ENCODE measurements at places on chromosomes 11 and 22.

DNA sequence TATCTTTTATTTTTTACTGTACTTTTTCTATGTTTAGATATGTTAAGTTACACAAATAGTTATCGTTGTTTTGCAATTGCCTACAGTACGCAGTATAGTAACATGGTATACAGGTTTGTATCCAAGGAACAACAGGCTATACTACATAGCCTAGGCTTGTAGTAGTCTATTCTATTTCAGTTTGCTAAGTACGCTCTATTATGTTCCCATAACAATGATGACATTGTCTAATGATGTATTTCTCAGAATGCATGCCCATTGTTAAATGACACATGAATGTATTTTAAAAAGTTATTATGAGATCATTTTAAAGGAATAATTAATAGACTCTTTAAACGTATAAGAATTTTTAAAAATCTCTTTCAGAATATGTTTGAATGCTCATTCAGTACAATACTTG, 696.7 kb upstream of the CCDC90B start:
- DNase-seq = no peak

DNA sequence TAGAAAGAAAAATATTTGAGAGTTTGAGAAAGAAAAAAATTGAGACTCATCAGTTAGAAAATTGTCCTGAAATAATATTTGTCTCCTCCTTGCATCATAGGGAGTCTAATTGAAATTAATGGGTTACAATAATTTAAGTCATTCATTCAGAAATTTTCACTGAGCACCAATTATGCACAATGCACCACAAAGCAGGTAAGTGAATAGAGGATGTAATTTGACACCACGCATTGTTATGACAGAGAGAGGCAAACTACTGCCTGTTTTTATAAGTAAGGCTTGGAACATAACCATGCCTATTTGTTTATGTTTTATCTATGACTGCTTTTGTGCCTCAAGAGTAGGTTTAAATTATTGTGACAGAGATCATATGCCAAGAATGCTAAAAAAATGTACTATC, 537.9 kb upstream of the FAT3 start:
- no peak for DNase-seq

DNA sequence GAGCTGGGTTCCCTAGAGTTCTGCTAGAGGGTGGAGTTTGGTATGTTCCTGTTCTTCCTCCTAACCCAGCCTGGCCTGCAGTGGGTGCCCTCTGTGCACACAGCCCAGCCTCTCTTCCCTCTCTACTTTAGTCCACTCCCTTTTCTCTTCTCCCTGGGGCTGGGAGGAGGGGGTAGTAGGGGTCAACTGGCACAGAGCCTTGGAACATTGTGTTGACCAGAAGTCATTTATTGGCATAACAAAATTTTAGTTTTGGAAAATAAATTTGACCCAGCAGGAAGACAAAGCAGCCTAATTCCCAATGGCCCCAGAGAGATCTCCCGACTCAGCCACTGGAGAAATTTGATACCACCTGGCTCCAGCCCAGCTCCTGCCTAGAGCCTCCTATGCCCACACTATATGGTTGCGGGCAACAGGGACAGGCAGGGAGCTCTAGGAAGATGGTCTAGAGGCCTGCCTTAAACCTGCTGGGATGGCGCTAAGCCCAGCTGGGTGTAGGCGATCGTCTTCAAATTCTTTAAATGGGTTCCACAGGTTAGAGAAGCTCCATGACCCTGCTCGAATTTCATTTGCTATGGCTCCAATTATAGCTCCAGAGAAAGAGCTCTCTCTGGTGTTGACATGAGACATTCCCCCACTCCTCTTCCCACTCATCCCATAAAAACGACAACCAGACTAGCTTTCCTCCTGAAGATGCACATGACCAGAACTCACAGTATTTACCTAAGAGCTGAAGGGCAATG, 9.9 kb downstream of the PCSK7 start:
- no peak for DNase-seq

DNA sequence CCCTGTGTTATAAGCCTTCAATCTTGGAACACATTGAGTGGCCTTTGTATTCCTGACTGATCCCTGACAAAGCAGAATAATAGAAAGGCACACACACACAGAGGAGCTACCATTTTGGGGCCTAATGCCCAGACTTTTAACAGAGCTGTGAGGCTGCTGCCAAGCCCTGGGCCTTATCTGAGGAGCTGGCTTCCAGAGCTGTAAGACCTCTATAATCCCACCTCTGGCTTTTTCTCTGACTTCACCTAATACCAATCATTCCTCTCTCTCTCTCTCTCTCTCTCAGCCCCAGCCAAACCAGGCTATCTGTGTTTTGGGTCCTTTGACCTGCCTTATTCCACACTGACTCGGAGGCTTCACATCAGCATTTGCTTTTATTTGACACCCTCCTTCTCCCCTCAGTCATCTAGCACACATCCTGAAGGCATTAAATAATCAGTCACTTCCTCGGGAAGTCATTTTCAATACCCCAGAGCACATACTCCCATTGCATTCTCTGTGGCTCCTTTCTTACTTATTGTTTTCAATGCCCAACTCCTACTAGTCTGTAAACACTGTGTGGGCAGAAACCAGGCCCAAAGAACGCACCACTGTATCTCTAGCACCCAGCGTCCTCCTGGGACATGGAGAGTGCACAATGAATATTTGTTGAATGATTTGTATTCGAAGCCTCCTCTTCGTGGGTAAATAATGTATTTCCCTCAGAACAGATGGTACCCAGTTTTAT, 21.2 kb upstream of the TRIM44 start:
- no peak for DNase-seq

DNA sequence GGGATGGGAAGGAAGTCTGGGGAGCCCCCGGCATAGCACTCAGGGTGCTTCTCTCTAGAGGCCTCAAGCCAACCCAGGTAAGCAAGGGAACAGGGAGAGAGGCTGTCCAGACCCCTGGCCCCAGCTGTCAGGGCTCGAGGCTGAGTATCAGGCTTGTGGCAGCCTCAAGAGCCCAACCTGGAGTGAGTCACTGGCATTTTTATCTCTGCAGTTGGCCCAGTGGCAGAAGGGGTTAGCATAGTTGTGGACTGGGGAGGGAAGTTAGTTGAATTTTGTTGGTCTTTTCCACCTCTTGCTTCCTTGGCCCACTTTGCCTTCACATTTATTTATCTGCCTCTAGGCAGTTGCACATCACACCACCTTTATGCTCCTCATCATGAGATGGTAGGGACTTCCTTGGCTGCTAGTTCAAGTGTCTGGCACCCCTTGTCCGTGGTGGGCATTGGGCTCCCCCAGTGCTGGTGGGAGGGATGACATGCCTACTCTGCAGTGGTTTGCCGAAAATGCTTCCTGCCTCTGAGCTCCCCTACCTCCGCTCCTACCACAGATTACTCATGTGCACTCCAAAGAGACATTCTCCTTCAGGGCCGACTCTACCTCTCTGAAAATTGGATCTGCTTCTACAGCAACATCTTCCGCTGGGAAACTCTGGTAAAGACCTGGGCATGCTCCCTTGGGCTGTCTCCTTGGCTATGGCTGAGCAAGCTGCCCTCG, 60.1 kb downstream of the SCN3B start:
- DNase-seq = no peak

- no peak for DNase-seq
Observed at GRCh38 chr22:46436595-46437175, 100.7 kb downstream of the CELSR1 start.

GRCh38 chr11:69030301-69030700, 17.3 kb upstream of the MRGPRF start:
- no peak for DNase-seq

DNA sequence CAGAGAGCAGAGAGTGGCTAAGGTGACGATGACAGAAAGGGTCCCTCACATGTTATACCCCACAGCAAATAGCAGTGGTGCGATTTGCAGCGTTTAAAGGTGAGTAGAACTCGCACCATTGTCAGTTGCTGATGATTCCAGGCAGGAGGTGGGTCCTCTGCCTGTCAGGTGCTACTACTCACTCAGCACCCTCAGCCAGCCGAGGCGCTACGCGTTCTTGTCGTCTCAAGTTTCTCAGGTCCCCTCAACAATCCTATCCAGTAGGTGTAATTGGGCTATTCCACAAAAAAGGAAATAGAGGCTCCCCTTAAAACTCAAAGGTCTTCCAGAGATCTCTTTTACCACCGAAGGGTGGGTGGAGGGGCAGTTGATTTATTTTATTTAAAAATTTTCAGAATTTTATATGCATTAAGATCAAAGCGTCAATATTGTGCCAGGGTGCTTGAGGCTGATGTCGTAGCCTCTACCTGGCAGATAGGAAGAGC, 18.3 kb downstream of the ELF5 start:
- no peak for DNase-seq

- DNase-seq = no peak
Observed at GRCh38 chr11:36447947-36448346, 62.1 kb downstream of the TRAF6 start.

DNA sequence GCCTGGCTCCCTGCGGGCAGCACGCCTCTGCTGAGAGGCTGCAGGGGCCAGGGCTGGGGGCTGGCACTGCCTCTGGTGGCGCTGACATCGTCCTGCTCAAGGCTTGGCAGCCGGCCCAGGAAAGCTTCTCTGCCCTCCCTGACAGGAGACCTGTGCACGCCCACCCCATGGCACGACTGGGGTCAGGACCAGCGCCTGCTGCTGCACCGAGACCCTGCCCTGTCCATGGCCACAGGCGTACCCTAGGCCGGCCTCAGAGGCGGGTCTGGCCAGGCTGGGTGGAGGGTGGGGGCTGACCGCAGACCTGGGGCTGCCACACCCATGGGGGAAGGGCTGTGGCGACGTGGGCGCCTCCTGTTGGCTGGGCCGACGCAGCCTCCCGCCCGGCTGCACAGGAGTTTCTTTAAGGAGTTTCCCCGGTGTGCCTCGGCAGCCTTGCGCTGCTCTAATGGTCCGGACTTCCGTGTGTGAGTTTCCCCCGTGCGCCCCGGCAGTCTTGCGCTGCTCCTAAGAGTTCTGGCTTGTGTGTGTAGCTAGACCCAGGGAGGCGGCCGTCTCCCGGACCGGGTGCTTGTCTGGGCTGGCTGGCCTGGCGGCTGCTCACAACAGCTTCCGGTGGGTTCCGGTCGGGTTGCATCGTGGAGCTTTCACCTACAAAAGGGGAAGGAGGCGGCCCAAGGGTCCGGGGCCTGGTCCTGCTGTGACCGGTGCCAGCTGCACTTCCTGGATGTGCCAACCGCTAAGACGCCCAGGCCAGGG, 4.6 kb downstream of the TRABD start:
- no peak for DNase-seq

- no peak for DNase-seq
Observed at GRCh38 chr11:66467756-66468155, 1.1 kb downstream of the PELI3 start.

- DNase-seq = no peak
Observed at GRCh38 chr22:27088026-27088425, 430.6 kb downstream of the MIAT start.

DNA sequence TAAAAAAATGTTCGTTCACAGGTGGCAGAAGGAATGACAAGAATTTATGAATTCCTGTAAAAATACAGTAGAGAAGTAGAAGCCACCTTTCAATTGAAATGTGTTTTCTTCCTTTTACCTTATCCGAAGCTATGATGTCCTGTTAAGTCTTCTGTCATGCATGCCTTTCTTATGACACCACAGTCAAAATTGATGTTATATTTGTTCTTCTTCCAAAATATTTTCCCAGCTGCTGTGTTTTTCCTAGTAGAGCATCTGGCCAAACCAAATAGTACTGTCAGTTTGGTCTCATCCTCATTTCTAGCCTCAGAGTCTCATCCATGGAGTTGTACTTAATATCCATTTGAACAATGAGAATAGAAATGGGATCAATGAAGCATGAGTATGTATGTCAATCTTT, 206.1 kb downstream of the PGR start:
- DNase-seq = no peak

DNA sequence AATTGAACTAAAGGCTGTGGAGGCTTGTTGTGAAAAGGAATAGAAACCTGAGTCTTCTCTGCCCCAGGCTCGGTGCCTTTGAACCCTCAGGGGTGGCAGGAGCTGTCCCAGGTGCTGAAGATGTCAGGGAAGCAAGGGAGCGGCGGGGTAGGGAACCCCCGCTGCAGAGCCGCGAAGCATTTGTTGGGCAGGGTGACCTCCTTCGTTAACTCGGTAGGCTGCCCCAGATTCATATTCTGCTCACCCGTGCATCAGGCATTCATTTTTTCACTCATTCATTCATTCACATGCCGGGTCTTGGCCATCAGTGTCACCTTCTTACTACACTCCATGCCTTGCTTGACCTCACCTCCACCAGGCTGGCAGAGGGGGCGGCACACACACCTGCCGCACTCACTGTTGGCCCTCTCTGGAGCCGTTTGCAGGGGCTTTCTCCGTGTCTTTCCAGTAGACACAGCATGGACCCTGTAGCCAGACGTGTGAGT, 618.9 kb downstream of the BRD1 start:
- DNase-seq = no peak

GRCh38 chr11:117827521-117828511, 3.3 kb upstream of the FXYD2 start:
- no peak for DNase-seq

- DNase-seq = no peak
Observed at GRCh38 chr11:27161071-27161470, 120.5 kb downstream of the BBOX1 start.

- DNase-seq = no peak
Observed at GRCh38 chr11:122069707-122070360, 46.2 kb downstream of the BLID start.
